ENCODE measurements at places on chromosomes 12 and 14.

DNA sequence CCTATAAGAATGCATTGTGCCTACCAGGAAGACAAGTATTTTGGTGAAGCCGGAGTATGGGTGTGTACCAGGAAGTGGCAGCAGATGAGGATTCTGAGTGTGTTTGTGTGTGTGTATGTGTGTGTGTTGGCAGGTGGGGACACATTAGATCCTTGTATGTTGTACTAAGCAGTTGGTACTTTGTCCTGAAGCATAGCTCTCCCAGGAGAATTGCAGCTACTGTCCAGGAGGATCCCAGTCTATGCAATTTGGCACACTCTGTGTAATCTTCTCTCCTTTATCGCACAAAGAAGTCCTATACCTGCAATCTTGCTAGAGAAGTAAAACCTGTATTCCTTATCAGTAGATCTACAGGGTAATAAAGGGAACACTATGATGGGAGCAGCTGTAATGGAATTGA lies 276.5 kb downstream of the PAWR start:
- DNase-seq: no peak

DNA sequence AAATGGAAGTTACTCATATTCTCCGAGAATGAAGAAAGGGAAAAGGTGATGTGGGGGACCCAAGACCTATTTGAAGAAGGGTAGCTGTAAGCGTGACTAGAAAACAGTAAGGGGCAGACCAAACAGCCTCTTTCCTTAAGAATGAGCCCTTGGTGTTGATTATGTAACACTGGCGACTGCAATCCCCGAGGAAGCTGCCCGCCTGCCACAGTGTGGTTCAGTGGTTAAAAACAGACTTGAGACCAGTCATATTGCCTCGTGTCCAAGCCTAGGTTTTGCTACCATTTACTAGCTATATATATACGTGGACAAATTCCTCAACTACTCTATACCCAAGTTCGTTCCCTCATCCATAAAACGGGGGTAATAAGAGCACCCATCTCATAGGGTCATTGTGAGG lies 49.1 kb downstream of the SSPN start:
- DNase-seq: no peak

GRCh38 chr12:104662908-104663307 lies 206.2 kb downstream of the CHST11 start:
- no peak for DNase-seq

DNA sequence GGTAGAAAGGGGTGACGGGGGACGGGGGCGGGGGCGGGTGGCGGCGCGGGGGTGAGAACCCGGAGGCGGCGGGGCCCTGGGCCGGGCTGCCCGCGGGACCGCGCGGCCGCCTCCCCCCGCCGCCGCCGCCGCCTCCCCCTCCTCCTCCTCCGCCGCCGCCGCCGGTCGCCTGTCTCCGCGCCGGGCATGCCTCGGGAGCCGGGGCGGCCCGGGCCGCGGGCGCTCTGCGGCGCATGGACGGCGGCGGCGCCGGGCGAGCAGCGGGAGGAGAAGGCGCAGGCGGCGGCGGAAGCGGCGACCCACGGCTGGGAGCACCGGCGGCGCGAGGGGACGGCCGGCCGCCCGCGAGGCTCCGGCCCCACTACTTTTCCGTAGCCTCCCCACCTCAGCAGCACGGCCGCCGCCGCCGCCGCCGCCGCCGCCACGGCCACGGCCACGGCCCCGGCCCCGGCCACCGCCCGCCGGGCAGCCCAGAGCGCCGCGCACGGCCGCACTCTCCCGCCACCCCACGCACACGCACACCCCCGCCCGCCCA lies at the start of gene NPAS3:
TSS of gene NPAS3 (plus strand) at position 161 of the 535 bp plus-strand sequence.
- no peak for DNase-seq

- DNase-seq: no peak
These were observed 167.5 kb upstream of the SRRM4 start for GRCh38 chr12:118813778-118814357.

DNA sequence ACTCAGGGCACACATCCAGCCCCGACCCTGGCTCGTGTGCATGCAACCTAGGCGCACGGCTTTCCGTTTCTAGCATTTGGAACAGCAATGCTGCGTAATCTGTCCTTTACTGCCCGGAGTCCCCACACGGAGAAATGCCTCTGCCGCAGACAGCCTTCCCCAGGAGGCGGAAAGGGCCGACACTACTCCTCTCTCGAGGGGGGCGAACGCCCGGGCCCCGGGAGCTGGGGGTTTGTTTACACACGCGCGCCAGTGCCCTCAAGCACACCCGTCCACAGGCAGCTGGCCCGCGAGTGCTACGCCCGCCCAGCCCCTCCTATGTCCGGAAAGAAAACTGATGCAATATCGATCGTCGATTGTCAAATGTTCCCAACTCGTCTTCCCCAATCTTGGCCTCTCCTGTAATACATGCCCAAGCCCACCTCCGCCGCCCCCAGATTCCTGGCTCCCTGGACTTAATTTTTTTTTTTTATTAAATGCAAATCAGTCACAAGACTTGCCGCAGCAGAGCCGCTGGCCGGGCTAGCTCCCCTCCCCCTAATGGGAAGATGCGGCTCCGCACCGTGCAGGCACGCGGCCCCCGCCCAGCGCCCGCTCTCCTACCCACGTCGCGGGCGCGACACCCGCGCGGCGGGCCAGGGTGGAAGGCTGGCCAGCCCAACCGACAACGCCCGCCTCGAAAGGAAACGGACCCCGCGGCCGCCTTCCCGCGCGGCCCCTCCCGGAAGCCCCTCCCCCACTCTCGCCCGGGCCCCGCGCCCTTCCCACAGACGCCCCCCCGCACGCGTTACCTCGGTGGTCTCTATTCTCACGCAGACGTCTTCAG lies 642 bp downstream of the SLC38A2 start:
- peak; percentile 54 for DNase-seq

- no peak for DNase-seq
These were observed 284.3 kb downstream of the RAD51B start for GRCh38 chr14:68103853-68104252.

GRCh38 chr12:102601621-102602020 lies 121.3 kb upstream of the IGF1 start:
- DNase-seq: no peak

DNA sequence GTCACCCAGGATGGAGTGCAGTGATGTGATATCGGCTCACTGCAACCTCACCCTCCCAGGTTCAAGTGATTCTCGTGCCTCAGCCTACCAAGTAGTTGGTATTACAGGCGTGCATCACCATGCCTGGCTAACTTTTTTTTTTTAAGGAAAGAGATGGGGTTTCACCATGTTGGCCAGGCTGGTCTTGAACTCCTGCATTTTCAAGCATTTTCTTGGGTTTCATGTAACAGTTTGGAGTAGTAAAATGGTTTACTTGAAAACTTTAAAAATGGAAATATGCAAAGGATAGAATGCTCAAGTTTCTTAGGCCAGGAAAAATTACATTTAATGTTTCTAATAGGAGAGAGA lies 63.3 kb downstream of the FOXN3 start:
- no peak for DNase-seq

DNA sequence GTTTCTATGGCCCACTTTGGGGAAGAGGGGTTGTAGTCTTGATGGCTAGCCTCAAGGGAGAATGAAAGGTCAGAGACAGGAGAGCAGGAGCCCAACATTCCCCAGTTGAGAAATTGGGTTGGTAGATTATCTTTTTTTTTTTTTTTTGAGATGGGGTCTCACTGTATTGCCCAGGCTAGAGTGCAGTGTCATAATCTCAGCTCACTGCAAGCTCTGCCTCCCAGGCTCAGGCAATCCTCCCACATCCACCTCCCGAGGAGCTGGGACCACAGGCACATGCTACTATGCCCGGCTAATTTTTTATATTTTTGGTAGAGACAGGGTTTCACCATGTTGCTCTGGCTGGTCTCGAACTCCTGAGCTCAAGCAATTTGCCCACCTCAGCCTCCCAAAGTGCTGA lies 34.9 kb downstream of the BCAT1 start:
- no peak for DNase-seq
